Activated naive CD8-positive, alpha-beta T cell treated with anti-CD3 and anti-CD28 coated beads, Interleukin-2, amount 10 ng/mL, durations not matched to agents 7 days and 5 days (primary cell): ENCODE measurements at places on chromosomes 5 and 9.

DNA sequence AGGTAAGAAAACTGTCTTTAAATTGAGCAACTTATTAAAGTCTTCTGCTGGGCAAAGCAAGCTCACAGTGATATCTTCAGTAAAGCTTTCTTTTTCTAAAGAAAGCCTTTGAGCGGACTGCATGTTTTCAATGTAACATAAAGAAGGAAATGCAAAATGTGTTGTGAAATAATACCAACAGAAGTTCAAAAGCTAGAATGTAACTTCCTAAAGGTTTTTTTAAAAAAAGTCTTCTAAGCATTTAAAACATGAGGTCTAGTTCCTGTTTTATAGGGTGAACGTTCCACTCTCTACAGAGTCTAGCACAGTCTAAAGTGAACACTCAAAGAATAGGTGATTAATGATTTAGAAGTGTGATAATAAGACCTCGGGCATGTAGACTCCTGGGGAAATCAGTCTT lies 62.9 kb downstream of the DENND1A start:
- no peak for DNase-seq

- no peak for DNase-seq
Observed at GRCh38 chr5:141371572-141372475, 1.8 kb downstream of the PCDHGB3 start.

DNA sequence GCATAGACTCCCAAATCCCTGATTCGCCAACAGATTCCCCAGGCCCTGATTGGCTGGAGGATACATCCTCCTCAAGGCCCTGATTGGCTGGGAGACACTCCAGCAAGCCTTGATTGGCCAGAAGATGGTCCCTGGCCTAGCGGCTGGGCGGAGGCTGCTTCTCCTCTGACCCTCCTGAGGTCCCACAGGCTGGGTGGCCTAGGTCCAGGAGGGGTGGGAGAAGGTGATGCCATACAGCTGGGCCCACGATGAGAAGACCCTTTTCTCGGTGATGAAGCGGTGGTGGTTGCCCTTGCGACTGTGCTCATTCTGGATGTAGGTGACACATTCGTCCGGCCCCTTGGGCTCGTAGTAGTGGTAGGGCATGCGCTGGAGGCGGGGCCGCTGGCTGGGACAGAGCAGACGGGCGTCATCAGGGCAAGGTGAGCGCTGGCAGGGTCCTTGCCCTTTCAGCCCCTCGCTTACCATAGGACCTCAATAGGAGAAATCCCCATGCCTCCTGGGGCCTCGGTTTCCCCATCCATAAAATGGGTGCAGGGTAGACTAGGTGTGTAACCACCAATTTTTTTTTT lies 9.0 kb upstream of the AK1 start:
- no peak for DNase-seq

DNA sequence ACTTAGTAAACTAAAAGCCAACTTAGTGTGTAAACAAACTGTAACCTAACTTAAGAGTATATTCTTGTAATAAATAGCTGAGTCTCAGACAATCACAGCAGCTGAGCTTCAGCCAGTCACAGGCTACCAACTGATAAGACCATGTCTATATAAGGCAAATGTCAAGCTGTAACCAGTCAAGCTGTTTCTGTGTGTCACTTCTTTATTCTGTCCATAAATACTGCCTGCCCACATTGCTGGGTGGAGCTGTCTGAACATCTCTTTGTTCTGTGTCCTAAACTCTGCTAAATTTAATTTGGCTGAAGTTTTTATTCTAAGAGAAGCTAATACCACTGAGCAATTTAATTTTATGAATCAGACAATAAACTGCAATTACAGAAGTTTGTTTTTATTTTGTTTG lies 412.1 kb upstream of the CDH10 start:
- DNase-seq = no peak

- DNase-seq = no peak
Observed at GRCh38 chr9:130542457-130543228, 36.7 kb upstream of the FUBP3 start.

- DNase-seq = no peak
Observed at GRCh38 chr5:154249826-154250225, 59.3 kb downstream of the GALNT10 start.

GRCh38 chr5:54175-54730 lies 37.7 kb upstream of the PLEKHG4B start:
- no peak for DNase-seq

- DNase-seq = no peak
Observed at GRCh38 chr9:110112792-110113191, 95.2 kb downstream of the C9orf152 start.

- no peak for DNase-seq
Observed at GRCh38 chr5:16944816-16945562, 8.9 kb upstream of the MYO10 start.

- DNase-seq = no peak
Observed at GRCh38 chr9:35798658-35799374, 7.4 kb downstream of the NPR2 start.

- DNase-seq = no peak
Observed at GRCh38 chr5:159917994-159918393, 1.7 kb downstream of the ADRA1B start.

DNA sequence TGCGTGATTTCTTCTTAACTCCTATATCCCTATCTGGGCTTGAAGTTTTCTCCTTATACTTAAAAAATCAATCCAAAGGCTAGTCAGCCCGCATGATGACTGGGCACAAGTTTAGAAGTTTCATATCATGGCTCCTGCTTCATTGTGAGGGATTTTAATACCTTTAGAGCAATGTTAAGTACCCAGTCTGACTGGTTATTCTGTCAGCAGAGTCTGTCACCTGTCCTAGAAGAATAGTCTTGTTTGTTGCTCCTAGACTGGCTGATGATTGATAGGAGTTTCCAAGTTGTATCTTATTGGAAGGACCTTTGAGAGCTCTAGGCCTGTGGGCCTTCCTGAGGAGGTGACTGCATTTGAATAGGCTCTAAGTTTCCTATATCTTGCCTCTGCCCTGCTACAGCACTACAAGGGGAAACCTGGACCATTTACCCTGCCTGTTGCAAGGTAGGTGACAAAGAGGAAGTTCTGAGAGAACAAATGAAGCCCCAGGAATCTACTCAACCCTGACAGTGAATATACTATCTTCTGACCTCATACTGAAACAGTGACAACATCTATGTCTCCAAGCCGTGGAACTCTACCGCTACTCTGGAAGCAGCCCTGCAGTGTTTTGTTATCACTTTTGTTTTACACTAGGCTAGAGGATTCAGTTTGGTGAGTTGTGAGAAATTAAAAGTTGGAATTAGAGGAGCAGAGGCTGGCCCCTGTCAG lies 66.5 kb downstream of the F2RL2 start:
- DNase-seq = no peak

DNA sequence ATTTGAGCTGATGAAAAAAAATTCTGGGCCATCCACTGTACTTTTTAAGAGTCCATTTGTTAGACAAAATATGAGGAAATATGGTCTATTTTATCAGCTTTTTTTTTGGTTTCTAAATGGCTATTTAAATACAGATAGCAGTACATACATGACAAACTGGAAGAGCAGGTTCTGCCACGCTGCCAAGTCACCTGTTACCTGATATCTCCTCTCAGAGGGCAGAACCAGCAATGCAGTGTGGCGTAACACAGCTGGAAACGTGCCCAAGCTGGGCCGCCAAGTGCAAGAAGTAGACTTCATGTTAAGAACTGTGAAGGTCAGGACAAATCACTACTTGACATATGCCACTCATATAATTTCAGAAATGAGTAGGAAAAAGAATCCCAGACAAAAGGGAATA lies 8.1 kb downstream of the MCIDAS start:
- DNase-seq = no peak

DNA sequence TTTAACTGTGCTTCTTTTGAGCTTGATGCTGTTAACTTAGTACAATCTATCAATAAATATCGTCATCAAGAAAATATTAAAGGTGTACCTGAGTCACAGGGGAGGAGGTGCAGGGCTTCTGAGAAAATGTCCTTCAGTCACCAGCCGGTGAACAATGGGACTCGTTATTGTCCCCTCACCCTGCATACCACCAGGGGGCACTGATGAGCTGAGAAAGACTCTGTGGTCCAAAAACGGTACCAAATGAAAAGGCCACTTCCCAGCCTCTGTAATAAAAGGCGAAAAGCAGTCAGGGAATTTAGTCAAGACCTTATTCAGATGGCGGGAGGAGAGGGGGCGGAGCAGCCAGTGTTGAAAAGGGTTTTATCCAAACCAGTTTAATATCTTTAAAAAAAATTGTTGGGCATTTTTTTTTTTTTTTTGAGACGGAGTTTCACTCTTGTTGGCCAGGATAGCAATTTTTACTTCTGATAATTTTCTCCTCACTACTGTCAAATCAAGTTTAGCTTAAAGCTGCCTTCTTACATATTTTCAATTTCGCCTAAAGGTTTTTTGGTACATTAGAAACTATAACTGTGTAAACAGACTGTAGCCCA lies 271.9 kb upstream of the ADAMTS16 start:
- no peak for DNase-seq

- DNase-seq = peak; percentile 64
Observed at GRCh38 chr5:181217803-181218062, 5.3 kb upstream of the TRIM41 start.

- no peak for DNase-seq
Observed at GRCh38 chr5:146243247-146243646, 39.8 kb downstream of the RBM27 start.

- DNase-seq = no peak
Observed at GRCh38 chr5:65152131-65152530, 329.6 kb downstream of the ADAMTS6 start.

- DNase-seq = no peak
Observed at GRCh38 chr9:16074963-16075362, 522.1 kb downstream of the CCDC171 start.

GRCh38 chr9:113628621-113629020 lies 165.1 kb downstream of the RGS3 start:
- DNase-seq = no peak

GRCh38 chr9:80020056-80020455 lies 448.3 kb downstream of the TLE4 start:
- no peak for DNase-seq

DNA sequence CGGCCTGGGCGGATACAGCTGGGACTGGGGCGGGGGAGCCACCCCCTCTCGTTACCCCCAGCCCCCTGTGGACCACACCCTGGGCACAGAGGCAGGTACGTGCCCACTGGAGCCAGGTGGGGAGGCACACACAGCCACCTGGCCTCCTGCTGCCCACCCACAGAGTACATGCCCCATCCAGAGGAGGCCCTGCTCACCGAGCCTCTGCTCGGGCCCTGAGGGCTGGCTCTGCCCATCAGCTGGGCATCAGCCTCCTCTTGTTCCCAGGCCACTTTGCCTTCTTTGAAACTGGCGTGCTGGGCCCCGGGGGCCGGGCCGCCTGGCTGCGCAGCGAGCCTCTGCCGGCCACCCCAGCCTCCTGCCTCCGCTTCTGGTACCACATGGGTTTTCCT lies 6.3 kb downstream of the MAMDC4 start:
- DNase-seq = no peak

DNA sequence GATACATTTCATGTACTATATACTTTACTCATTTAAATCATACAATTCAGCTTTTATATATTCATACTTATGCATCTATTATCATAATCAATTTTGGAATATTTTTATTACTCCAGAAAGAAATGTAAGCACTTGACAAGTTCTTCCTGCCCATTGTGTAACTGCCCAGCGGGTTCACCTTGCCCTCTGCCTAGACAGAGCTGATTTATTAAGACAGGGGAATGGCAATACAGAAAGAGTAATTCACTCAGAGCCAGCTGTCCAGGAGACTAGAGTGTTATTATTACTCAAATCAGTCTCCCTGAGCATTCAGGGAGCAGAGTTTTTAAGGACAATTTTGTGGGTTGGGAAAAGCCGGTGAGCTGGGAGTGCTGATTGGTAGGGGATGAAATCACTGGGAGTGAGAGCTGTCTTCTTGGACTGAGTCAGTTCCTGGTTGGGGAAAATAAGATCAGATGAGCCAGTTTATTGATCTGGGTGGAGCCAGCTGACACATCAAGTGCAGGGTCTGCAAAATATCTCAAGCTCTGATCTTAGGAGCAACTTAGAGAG lies 16.1 kb upstream of the SPIN1 start:
- DNase-seq = no peak

DNA sequence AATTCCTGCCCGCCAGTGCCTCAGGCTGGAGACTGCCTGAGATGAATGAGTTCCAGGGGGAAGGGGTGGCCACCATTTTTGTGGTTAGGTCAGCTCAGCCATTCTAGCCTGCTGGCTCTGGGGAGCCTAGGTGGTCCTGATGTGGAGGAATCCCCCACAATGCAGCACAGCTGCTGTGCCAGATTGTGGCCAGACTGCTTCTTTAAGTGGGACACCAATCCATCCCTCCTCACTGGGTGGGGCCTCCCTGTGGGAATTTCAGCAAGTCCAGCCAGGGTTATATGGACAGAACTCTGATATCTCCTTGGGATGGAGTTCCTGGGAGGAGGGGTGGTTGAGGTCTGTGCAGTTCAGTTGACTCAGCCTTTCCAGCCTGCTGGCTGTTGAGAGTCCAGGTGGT lies 51.2 kb upstream of the DAP start:
- DNase-seq = no peak

DNA sequence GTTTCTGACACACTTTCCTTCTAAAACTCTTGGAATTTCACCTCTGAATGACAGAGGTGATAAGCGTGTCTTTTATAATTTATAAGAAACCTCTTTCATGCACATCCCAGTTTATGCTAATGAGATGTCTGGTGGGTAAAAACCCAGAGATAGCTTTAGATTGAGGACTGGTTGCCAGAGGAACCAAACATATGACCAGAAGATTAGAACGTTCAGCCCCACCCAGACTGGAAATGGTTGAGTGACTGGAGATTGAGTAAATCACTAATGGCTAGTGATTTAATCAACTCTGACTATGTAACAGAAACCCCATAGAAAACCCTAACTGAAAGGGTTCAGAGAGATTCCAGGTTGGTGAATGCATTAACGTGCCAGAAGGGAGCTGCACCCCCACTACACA lies 69.2 kb downstream of the CDH18 start:
- DNase-seq = no peak

DNA sequence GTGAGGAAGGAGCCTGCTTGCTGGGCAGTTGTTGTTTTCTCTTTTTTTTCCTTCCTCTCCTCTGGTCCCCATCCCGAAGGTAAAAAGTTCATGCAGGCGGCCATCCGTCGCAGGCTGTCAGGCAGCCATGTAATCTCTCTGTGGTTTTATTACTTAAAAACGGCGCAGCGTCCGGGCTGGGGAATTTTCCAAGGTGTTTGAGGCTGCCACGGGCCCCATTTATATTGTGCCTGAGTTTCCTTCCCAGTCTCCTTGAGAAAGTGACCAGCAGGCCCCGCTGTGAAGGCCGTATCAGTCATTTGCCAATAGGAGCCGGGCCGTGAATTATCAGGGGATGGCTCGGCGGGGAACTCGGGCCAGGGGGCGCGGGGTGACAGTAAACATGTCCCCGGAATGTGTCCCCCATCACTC lies 289.7 kb downstream of the PBX3 start:
- DNase-seq = no peak

DNA sequence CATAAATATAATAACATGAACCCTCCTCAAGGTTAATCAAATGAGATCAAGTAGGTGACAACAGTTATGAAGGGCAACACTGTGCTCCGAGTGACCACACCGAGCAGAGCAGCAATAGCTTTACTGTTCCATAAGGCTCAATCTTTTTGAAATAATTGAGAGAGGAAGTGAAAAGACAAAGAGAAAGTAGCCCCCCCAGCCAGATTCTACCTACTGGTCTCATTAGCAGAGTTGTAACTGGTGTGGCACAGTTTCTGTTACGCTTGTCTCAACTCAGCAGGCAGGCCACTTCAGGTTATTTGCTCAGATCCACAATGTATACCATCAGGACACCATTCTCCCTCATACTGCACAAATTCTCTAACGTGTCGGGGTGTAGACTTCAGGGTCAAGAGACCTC lies 14.0 kb downstream of the PRUNE2 start:
- no peak for DNase-seq
